H4 (cell line): ENCODE measurements at places on chromosomes 12 and 14. TPM values are rescaled to one million over a fixed set of nuclear protein-coding genes. Genes with fewer than 3 reads are reported as not detected.

SLCO1B1 gene
- total RNA-seq: not detected in 2 replicates

PLXNC1 gene
- total RNA-seq: 1.6 and 1.9 TPM in 2 replicates

NTF3 gene
- total RNA-seq: 4.1 and 10.7 TPM in 2 replicates

ATF7 gene
- total RNA-seq: 6.1 and 12.4 TPM in 2 replicates

HCAR2 gene
- 0.31 TPM in 1 of 2 replicates, not detected in the other for total RNA-seq

SERPINA4 gene
- not detected in 2 replicates for total RNA-seq

SPX gene
- 0.21 and 1.3 TPM in 2 replicates for total RNA-seq

NUAK1 gene
- 7.6 and 9.4 TPM in 2 replicates for total RNA-seq

BCL2L2 gene
- total RNA-seq: 9.7 and 14.5 TPM in 2 replicates

SLC17A8 gene
- not detected in 2 replicates for total RNA-seq
